ENCODE measurements at places on chromosomes 7 and 10.
A peak's percentile ranks its signal among the peaks of the same experiment; 100 is the strongest.

DNA sequence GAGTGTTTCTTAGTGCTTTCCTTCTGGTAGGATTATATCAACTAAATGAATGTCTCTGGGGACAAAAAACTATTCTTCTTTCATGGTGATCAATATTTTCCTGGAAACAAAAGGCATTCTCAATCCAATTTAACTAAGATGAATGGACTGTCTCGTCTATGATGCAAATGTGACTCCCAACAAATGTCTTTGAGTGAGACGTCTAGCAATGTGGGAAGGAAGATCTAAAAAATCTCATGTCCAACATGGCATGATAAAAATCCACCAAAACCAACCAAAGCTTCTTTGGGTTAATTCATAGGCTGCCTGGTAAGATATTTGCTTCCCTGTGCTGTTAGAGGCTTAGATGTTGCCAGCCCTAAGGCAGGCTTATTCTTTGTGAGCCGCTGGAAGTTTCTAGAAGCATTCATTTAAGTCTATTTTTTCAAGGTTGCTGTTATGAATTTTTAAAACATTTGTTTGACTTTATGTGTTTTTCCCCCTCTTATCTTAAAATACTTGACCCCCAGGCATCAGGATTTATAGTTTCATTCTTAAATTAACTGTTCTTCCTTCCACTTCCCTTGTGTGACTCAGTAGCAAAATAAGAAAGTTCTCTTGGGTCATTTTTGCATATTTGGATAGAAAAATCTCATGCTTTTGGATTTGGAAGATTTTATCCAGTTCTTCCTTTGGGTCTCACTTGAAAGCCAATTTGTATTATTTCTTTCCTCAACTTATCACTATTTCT, 156.3 kb downstream of the NRP1 start:
- DNase-seq: no peak

DNA sequence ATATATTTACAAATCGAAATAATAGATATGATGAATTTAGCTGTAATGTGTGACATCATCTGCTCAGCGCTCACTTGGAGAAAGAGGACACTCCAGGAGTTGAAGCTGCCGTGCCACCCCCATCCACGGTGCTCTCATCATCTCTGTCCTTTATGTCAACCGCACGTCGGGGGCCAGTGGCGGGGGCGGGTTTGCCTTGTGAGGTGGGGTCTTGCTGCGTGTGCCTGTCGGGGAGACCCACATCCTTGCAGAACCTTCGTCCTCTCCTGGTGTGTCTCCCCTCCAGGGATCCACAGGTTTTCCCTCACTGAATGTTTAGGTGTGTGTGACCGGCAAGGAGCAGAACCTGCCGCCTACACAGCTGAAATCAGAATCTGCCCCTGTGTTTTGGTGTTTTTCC, 71.6 kb downstream of the INPP5A start:
- DNase-seq: no peak

GRCh38 chr7:128266883-128267594, 26.0 kb downstream of the LEP start:
- DNase-seq: peak; percentile 85

DNA sequence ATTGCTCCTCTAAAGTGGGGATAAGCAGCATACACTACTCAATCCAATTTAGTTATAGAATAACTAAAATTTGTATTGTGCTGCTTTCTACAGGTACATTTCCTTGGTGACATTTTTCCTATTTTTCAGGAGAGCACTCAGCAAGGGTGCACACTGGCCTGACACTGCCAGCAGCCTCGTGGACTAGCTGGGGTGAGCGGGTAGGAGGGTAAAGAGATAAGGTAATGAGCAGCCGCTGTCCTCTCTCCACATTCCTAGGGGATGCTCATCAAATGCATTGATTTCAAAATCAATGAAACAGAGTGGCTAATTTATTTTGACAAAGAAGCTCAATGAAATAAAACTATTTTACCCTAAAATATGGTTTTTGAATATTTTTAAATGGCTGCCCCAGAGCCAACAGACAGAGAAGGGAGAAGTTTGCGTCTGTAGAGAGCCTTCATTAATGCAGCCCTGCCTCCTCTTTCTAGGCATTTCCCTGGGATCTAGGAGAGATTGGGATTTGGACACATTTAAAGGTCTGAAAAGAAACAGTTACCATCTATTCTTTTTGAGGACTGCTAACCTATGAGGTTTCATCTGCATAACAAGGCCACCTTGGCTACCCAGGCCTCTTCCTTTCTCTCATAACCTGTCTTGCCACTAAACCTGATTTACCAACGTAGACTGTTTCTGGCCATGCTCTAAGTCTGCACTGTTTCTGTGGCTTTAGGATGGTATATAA, 561.0 kb downstream of the IPMK start:
- no peak for DNase-seq

DNA sequence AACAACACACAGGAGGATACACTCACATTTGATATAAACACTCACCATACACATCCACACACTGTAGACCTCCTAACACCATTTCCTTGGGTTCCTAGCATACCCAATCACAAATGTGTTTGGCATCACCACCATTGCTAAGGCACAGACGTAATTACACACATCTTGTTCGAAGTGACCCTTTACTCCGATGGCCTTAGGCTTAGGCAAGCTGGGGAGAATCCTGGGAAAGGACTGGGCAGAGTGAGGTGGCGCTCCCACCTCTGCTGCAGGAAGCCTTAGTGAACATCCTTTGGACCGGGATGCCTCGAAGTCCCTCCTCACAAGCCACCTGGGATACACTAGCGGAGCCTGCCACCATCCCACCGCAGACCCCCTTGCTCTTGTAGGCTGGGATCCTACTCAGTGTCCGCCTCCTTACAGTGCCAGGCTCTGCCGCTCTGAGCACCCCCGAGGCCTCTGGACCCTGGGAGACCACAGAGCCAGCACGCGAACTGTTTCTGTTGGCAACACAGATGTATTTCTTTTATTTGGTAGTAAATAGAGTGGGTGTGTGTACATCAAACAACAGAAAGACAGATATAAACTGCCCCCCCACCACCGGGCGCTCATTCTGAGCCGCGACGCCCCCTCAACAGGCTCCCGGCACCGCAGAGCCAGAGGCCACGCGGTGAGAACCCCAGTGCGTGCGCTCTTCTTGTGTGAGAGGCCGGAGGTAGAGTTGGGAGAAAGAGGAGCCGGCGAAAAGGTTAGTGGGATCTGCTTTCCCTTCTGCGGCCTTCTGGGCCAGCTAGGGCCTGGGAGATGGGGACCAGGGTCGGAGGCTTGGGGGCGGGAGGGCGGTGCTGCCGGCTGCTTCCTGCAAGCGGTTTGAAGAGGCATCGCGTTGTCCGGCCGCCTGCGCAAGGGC, 5.9 kb upstream of the HMX2 start:
- DNase-seq: no peak

GRCh38 chr10:111039522-111039921, 37.3 kb upstream of the ADRA2A start:
- DNase-seq: no peak

DNA sequence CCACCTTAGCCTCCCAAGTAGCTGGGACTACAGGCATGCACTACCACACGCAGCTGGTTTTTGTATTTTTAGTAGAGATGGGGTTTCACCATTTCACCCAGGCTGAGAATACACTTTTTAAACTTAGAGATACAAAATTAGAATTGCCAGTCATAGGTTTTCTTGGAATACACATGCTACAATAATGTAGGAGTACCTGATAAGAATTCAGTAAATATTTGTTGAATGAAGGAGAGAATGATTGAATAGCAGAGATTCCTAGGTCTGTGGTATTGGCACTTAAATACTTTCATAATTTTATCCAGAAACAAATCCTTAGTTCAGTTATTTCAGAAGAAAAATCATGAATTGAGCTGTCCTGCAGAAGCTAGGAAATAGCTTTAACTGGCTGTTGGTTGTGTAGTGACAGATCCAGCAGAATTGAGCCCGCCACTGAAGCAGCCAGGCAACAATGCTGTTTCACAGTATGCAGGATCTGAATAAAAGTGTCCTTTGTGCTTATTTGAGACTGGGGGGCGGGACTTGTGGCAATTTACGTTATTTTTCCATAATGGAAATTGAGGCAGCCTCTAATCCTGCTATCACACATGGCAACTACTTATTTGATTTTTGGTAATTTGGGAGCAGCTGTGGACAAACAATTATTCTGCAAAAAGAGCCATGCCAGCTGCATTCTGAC, 31.5 kb downstream of the NRF1 start:
- no peak for DNase-seq

DNA sequence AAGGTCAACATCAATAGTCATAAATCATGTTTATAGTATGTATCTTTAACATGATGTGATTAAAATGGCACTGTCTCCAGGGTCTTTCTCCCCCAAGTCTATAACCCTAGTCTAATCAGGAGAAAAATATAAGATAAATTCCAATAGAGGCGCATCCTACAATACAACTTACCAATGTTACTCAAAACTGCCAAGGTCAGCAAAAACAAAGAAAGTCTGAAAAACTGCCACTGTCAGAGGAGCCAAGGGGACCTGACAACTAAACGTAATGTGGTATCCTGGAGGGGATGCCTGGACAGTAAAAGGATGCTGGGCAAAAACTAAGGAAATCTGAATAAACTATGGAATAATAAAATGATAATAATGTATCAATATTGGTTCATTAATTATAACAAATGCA, 63.9 kb downstream of the TPK1 start:
- no peak for DNase-seq

DNA sequence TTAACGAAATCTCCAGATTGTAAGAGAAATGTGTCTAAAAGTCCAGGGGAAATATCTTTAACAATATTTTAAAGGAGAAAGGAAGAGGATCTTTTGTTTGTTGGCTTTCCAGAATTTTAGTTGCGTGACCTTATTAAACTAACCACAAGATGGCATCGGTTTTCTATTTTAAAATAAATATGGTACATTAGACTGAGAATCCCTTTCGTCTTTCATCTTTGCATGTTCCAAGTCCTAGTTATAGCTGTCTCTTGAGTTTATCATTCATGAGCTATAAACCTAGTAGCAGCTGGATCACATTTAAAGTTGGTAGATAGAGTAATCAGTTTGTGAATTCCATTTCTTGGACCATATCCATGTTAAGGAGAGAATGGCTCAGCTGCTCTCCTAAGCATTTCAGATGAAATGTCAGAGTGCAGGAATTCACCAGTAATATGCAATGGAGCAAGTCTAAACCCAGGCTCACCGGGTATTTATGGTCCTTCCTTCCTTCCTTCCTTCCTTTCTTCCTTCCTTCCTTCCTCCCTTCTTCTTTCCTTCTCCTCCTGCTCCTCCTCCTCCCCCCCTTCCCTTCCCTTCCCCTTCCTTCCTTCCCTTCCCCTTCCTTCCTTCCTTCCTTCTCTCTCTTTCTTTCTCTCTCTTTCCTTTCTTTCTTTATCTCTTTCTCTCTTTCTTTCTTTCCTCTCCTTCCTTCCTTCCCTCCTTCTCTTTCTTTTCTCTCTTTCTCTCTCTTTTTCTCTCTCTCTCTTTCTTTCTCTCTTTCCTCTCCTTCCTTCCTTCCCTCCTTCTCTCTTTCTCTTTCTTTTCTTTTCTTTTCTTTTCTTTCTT, 57.8 kb upstream of the RAB18 start:
- DNase-seq: no peak

DNA sequence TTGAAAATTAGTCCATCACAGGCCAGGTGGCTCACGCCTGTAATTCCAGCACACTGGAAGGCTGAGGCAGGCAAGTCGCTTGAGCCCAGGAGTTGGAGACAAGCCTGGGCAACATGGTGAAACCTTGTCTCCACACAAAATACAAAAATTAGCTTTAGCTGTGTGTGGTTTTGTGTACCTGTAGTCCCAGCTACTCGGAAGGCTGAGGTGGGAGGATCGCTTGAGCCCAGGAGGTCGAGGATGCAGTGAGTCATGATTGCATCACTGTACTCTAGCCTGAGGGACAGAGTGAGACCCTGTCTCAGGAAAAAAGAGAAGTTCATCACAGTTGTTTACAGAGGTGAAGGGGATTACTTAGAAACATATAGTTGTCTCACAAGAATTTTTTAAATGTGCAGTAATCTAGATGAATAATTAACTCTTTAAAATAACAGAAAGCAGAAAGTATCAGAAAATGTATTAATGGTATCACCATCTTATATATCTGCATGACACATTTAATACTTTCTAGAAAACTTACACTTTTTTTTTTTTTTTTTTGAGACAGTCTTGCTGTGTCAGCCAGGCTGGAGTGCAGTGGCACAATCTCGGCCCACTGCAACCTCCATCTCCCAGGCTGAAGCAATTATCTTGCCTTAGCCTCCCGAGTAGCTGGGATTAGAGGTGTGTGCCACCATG, 8.9 kb downstream of the LCOR start:
- no peak for DNase-seq

DNA sequence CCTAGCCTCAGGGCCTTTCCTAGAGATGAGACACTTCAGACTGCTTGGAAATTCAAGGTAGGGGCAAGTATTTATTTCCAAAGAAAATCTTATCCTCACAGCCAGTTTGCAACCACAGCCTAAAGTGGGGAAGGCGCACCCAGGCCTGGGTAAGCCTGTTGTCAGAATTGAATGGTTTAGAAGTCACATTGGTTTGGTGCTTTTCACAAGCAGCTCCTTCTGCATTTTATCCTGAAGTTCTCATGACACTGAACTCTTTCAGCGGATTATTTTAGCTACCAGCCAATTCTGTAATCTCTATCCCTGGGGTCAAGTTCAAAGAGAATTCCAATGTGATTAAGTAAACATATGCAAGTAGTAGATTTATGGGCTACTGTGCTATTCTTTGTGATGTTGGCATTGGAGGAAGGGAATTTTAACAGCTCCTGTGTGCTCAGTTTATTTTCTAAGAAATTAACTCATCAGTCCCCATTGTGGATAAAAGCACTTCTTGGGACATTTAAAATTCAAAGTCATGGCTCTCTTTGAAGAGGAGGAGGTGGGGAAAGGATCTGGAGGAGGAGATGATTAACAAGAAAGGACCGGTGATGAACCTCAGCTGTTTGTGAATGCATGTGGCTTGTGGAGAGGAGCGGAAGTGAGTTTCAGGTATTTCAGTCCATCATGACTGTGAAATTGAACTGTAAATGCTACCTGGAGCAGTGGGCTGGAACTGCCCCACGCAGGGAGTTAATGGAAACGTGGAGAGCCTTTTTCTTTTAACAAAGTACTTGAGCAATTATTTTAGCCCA, 90.2 kb upstream of the CACUL1 start:
- DNase-seq: no peak

GRCh38 chr7:147775516-147776284, 814.9 kb upstream of the C7orf33 start:
- no peak for DNase-seq

DNA sequence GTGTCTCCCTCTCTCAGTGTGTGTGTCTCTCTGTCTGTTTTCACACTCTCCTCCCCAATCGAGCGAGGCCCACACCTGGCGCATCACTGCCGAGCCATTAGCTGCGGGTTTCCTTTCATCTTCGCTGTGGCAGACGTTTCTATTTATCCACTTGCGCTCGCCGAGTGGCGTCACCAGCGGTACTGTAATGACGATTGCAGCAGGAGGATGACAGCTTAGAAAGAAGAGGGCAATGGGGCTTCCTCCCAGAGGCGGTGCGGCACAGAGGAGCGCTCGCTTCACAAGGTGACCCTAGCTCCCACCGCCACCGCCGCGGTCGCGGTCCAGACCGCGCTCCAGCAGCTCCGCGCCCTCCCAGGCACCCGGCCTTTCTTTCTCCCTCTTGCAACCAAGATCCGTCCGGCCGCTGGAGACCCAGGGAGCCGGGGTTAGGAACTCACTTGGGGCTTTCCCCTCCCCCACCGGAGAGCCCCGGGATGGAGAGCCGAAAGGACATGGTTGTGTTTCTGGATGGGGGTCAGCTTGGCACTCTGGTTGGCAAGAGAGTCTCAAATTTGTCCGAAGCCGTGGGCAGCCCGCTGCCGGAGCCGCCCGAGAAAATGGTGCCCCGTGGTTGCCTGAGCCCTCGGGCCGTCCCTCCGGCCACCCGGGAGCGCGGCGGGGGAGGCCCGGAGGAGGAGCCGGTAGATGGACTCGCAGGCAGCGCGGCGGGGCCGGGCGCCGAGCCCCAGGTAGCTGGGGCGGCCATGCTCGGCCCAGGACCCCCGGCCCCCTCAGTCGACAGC, at the start of gene EVX1:
Gene EVX1, plus strand, starts transcription at position 248 of the 785 bp plus-strand sequence. Its CDS starts 229 bp downstream, at position 477.
- peak; percentile 40 for DNase-seq
